A549 treated with GW870086 at 1 μM for 4 hours (cell line): ENCODE measurements at places on chromosomes 16 and 17. TPM values are rescaled to one million over a fixed set of nuclear protein-coding genes. Genes with fewer than 3 reads are reported as not detected.

NPIPB6 gene
- total RNA-seq, result 1.4 to 2.4 TPM (median 1.9 TPM) in 5 replicates

RAB11FIP4 gene
- 0.91 to 2.1 TPM (median 1.4 TPM) in 5 replicates for total RNA-seq

CIITA gene
- total RNA-seq, result 0.05 to 0.17 TPM (median 0.08 TPM) in 5 replicates

SCARF1 gene
- 0.18 to 0.38 TPM (median 0.27 TPM) in 5 replicates for total RNA-seq

KIF18B gene
- total RNA-seq, result 28.5 to 39.8 TPM (median 35.4 TPM) in 5 replicates

CDC42EP4 gene
- 65.1 to 84.3 TPM (median 76.9 TPM) in 5 replicates for total RNA-seq

KCNJ18 gene
- total RNA-seq, result not detected in 5 replicates

TMEM106A gene
- total RNA-seq, result 0.77 to 1.5 TPM (median 0.94 TPM) in 5 replicates

SECTM1 gene
- total RNA-seq, result 1.6 to 2.8 TPM (median 1.7 TPM) in 5 replicates
